NCI-H1105 treated with DMSO at 0.1 percent for 48 hours (cell line): ENCODE measurements at places on chromosomes 4 and X.
A peak's percentile ranks its signal among the peaks of the same experiment; 100 is the strongest.

- DNase-seq, result no peak
Measured at GRCh38 chr4:53961351-53961750, 103.1 kb downstream of the CHIC2 start.

DNA sequence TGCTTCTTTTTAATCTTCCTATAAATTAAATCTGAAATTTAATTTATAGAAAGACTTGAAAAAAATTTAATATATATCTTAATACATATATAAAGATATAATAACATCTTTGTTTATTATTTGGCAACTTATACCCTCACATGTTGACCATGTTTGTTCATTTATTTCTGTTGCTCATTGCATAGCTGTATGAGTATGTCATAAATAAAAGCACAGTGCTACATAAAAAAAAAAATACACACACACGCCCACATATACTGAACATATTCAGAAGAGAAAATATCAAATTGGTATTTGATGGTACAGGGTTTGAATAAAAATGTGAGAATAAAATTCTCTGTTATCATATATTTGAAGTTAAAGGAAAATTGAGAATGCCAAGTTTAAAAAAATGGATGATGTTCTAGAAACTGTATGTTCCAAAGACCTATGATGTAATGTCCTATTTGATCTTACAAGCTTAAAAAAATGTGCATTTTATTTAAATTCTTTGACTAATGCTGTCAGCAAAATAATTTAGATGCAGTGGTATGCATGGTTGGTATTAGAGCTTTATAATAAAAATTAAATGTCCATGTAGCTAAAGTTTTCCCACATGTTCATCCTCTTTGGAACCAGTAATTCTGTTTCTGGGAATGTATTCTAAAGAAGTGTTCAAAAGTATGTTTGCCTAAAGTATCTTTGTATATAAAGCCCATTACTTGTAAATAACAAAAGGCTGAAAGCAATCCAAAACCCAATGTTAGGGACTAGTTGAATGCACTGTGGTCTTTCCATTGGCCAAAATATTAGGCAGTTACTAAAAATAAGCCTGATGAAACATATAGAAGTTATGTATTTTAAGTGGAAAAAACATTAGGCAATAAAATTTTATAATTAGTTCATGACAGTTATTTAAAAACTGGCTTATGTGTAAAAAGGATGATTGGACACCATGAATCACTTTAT, 12.9 kb downstream of the TMEM184C start:
- DNase-seq, result no peak

DNA sequence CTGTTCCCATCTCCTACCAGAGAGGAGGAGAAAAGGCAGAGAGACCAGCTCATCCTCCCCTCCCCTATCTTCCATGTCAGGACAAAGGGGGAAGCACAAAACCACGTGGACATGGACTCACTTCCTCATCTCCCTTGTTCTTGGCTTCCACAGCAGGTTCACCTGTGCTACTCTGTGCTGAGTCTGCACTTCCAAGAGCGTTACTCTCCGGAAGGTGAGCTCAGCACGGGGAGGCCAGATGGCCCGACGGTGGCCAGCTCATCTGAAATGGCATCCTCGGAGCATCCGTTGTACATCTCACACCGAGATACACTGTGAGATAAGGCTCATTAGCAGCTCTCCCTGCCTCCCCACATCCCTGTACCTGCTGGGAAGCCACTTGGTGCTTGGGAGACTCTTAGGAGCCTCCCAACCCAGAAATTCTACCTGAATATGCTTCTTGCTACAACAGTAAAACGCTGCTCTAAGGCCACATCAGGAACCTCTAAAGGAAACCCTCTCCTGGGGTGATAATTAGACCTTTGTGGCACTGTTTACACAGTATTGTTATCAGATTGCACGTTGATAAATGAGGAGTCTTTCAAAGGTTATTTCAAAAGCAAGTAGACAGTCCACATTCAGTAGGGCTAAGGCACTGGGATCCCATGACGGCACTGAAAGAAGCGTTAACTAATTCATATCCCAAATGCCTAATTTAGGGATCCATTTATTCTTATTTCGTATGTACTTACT, 19.4 kb downstream of the LGI2 start:
- DNase-seq, result peak; percentile 56

DNA sequence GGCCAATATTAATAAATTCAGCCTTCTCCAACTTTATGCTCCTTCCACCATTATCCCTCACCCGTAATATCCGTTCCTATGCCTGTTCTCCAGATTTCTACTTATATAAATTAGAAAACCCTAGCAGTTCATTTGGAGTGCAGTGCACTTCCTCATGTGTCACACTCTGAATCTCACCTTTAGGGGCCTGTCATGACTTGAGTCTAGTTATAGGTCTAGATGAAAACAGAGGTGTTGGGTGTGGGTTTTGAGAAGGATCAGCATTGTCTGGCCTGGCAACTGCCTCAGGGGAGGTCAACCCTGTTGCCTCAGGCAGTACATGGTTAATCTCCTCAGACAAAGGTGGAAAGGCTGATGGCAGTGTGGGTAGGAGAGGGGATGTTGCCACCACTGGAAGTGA, 876.8 kb downstream of the FAT4 start:
- DNase-seq, result no peak

DNA sequence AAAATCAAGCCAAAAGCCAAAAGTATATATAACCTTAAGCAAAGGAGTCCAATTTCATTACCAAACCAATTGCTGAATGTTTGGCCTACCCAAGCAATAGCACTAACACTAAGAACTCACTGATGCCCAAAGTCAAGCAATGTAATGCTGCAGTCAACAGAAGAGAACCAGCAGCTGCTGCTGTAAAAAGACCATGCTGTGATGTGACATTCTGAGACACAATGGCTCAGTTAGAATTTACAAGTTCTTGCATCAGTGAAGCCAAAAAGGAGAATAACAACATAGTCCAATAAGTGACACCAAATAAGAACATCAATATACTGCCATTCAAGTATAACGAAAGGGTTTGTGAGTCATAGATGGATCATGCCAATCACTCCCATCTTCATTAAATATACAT, 514.0 kb upstream of the DIAPH2 start:
- no peak for DNase-seq

- DNase-seq, result no peak
Measured at GRCh38 chr4:30605616-30606190, 114.5 kb upstream of the PCDH7 start.

DNA sequence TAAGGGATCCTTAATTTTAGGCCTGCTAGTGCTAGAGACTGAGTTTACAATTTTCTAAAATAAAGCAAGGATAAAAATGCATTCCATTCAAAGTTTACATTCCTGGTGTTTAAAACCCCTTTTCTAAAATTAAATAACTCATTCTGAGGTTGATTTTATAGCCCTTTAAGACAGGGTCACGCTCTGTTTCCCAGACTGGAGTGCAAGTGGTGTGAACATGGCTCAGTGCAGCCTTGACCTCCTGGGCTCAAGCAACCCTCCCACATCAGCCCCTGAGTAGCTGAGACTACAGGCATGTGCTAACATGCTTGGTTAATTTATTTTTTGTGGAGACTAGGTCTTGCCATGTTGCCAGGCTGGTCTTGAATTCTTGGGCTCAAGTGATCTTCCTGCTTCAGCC, 6.8 kb upstream of the CDKL2 start:
- DNase-seq, result no peak

GRCh38 chr4:38785901-38786402, 3.2 kb upstream of the TLR10 start:
- no peak for DNase-seq

DNA sequence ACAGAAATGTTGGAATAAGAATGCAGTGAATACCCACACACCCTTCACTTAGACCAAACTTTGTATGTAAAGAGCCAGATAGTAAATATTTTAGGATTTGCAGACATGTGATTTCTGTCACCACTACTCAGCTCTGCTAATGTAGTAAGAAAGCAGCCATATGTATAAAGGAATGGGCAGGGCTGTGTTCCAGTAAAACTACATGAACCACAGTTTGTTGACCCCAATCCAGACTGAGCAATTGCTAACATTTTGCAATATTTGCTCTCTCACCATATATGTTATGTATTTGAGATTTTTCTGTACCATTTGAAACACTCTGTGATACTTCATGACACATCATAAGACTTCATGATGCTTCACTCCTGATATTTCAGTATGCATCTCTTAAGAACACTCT, 32.0 kb upstream of the TBC1D1 start:
- DNase-seq, result no peak

DNA sequence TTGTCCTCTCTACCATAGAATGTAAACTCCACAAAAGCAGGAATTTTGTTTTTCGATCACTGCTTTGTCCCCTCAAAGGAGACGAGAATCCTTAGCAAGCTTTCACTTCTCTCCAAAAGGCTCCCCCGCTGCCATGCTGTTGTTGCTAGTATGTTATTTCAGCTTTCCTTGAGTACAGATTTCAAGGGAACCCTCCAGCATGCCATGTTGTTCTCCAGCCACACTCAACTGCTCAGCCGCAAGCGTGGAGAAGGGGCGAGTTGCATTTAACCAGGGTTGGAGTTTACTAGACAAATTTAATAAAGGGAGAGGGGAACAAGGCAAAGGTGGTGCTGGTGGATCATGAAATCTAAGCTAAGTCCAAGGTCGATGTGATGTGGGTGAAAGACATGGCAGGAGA, 23.1 kb downstream of the NSDHL start:
- no peak for DNase-seq

DNA sequence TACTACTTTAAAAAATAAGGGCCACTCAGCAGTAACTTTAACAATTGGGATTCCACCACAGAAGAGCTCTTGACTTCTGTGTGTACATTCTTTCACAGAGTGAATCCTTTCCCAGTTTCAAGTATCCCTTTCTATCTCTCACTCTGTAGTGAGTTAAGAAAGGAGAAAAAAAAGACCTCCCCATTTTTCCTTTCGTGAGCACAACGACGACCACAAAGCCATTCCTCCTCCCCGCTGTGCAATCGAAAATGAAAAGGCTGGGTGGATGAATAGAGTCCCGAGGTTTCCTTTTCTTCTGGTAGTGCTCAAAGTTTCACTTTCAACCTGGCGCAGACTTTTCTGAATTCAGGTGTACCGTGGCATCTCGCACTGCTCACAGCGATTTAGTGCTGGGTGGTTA, 58.0 kb downstream of the TAB3 start:
- DNase-seq, result no peak

GRCh38 chr4:73864365-73864764, 4.8 kb upstream of the CXCL1 start:
- peak; percentile 6 for DNase-seq
